Left forelimb (tissue), 1 donor: ENCODE measurements at places on chromosomes 2 and 18.

GRCh38 chr2:37326285-37326684 lies 1.7 kb upstream of the PRKD3 start:
- DNase-seq = no peak

DNA sequence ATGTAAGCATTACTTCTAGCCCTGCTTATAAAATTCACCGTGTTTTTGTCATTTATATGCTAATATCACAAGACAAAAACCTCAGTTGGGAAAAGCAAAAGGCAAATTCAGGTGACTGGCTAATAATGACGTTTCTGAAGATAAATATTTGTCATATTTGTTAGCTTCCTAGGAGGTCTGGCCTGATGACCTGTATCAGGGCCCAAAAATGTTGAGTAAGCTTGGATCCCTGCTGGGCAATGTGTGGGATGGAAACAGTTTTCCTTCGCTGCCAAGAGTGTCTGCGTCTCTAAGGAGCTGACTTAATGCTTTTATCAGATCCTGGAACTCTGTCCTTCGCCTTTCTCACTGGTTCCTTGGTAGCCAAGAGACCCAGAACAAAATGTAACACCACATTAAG lies 230.1 kb upstream of the PXDN start:
- no peak for DNase-seq

DNA sequence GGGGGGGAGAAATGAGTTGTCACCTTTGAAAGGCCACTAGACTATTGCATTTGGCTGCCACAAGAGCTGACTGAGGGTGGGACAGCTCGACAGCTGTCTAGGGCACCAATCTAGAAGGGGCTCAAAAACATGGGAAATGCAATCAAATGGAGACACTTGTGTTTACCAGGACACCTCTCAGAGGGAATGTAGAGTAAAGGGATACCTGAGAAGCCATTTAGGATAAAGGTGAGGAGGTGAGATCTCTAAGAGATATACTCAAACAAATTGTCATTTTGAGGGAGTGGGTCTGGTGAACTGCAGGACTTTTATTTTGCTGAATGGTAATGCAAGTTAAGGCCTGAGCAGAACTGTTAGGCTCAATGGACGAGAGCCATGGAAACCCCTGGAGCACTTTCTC lies 159.8 kb downstream of the DDX1 start:
- no peak for DNase-seq

GRCh38 chr2:105874466-105874865 lies 129.8 kb downstream of the NCK2 start:
- no peak for DNase-seq

DNA sequence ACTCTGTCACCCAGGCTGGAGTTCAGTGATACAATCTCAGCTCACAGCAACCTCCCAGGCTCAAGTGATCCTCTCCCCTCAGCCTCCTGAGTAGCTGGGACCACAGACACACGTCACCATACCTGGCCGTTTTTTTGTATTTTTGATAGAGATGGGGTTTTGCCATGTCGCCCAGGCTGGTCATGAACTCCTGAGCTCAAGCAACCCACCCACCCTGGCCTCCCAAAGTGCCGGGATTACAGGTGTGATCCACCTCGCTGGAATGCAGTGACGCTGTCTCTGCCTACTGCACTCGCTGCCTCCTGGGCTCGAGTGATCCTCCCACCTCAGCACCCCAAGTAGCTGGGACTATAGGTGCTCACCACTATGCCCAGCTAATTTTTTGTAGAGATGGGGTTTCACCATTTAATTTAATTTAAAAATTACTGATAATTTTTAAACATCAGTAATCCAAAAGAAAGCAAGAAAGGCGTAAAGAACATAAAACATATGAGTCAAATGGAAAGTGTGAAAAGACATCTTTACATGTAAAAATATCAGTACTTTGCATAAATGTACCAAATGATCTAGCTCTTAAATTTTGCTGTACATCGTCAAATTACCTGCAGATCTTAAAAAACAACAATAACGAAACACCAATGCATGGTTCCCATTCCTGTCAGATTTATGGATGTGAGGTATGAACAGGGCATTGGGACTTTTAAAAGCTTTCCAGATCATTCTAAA lies 2.8 kb upstream of the ZNF236 start:
- DNase-seq = no peak

- DNase-seq = no peak
Measured at GRCh38 chr2:120866483-120867140, 130.9 kb downstream of the GLI2 start.

GRCh38 chr2:185299867-185300266 lies 438.7 kb upstream of the FSIP2 start:
- DNase-seq = no peak

GRCh38 chr18:11146238-11146946 lies 3.0 kb downstream of the PIEZO2 start:
- DNase-seq = no peak

DNA sequence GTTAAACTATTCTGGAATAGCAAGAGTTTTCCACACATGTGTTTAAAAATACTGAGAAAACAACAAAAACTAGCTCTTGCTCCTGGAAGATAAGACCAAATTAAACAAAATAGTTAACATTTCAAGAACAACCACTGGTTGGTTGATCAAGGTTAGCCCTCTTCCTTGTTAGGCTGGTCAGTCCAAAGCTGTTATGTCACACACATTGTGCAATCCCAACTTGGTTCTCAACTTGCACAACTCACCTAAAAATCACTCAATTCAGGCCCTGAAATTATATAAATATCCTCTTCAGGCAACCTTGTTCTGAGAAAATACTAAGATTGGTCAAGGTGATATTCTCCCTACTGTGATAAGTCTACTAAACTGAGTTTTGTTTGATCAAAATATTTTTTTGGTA lies 169.7 kb upstream of the LRP1B start:
- DNase-seq = no peak

GRCh38 chr2:28049416-28049815 lies 158.9 kb downstream of the BABAM2 start:
- no peak for DNase-seq

DNA sequence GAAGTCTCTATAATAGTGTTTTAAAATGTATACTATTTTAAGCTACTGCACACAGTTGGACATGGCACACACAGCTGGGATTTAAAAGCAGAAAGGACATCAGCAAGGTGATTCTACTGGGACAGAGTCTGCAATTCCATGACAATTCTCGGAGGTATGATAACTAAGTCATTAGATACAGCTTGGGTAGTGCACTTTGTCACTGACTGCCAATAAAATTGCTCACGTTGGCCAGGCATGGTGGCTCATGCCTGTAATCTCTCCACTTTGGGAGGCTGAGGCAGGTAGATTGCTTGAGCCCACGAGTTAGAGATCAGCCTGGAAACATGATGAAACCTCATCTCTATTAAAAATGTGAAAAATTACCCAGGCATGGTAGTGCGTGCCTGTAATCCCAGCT lies 134.1 kb upstream of the SATB2 start:
- DNase-seq = no peak

GRCh38 chr2:119546447-119546767 lies 2.2 kb downstream of the CFAP221 start:
- no peak for DNase-seq

GRCh38 chr18:33983126-33983525 lies 241.6 kb downstream of the NOL4 start:
- DNase-seq = no peak

- DNase-seq = no peak
Measured at GRCh38 chr2:125172181-125172580, 1147.1 kb downstream of the CNTNAP5 start.

DNA sequence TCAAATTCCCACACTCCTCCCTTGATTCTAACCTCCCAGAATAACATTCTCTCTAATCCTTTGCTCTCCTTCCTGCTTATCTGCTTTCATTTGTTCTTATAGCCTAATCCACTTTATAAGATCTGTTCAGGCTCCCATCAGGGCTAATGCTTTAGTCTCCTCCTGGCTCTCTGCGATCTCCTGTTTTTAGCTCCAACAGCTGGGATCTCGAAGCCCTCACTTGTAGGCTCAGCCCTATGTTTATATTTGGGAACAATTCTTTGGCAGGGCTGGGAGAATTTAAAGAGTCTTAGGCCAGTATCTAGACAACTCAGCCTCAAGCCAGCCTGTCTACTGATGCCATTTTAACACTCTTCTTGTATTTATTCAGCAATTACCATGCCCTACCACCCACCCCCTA lies 27.2 kb upstream of the RAPH1 start:
- no peak for DNase-seq

- DNase-seq = no peak
Measured at GRCh38 chr2:209121691-209122090, 302.2 kb upstream of the MAP2 start.

- DNase-seq = no peak
Measured at GRCh38 chr2:28979041-28979440, 2.1 kb upstream of the TOGARAM2 start.

GRCh38 chr18:64032312-64032711 lies 62.4 kb downstream of the SERPINB8 start:
- DNase-seq = no peak

GRCh38 chr2:144559681-144560080 lies 39.8 kb upstream of the ZEB2 start:
- DNase-seq = no peak

GRCh38 chr18:62245699-62246098 lies 58.6 kb downstream of the RELCH start:
- DNase-seq = no peak

- DNase-seq = no peak
Measured at GRCh38 chr18:65091744-65092329, 659.0 kb upstream of the CDH7 start.

- DNase-seq = no peak
Measured at GRCh38 chr18:70132999-70133398, 72.5 kb downstream of the RTTN start.

DNA sequence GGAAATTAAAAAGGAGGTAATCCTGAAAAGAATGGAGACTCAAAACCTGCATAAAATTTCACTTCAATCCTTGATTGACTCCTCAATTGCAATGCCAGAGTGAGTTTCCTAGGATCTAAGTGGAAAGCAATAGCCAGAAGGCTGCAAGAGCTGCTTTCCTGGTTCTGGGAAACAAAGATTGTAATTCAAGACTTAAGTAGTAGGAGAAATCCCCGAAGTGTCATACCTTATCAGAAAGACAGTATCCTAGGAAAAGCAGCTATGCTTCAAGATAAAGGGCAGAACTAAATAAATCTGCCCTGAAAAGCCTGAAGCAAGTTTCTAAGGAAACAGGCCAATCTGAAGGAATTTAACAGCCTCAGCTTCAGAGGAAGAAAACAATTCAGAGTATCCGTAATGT lies 390.2 kb downstream of the DSC3 start:
- DNase-seq = no peak

GRCh38 chr18:59149007-59149406 lies 9.3 kb downstream of the SEC11C start:
- DNase-seq = no peak

DNA sequence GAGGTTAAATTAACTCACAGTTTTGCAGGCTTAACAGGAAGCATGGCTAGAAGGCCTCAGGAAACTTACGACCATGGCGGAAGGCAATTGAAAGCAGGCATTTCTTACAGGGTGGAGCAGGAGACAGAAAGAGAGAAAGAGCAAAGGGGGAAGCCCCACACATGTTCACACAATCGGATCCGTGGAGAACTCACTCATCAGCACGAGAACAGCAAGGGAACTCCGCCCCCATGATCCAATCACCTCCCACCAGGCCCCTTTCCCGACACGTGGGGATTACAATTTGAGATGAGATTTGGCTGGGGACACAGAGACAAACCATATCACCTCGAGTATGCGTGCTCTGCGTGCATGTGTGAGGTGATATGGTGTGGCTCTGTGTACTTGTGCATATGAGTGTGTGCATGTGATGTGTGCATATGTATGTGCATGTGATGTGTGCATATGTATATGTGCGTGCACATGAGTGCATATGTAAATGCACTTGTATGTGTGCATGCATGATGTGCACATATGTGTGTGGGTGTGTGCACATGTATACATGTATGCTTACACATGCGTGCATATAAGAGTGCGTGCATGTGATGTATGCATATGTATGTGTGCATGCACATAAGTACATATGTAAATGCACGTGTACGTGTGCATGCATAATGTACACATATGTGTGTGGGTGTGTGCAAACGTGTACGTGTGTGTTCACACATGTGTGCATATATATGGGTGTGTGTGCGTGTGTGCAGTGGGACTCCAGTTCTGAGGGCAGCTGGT lies 108.7 kb upstream of the HDAC4 start:
- no peak for DNase-seq

GRCh38 chr2:69660637-69661036 lies 17.1 kb upstream of the AAK1 start:
- no peak for DNase-seq

GRCh38 chr18:52150050-52150449 lies 189.9 kb upstream of the DCC start:
- DNase-seq = no peak

DNA sequence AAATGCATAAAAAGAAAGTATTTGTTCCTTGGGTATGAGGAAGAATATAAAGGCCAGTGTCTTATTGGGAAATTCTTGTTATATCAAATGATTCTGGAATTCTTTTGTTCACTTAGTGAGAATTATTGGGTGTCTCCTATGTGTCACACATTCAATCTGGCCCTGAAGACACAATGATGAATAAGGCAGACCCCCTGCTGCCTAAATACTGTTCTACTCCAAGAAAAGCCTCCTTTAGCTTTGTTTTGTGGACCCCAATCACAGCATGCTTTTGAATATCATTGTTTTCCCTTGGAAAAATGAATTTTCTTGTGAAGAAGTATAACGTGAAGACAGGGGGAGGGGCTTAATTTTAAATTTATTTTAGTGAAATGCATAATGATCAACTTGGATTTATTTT lies 682.4 kb downstream of the LRRTM4 start:
- DNase-seq = no peak

DNA sequence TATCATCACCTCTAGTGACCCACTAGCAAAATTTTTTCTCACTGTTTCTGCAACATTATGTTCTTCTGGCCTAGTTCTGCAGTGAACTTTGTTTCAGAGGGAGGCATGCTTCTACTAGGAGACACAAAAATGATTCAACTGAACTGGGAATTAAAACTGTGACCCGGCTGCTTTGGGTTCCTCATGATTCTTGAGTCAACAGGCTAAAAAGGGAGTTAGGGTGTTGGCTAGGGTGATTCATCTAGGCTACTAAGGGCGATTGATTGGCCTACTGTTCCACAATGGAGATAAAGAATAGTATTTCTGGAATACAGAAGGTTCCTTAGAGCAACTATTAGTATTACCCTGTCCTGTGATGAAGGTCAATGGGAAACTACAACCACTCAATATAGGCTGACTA lies 179.5 kb downstream of the PPP1R1C start:
- DNase-seq = no peak

DNA sequence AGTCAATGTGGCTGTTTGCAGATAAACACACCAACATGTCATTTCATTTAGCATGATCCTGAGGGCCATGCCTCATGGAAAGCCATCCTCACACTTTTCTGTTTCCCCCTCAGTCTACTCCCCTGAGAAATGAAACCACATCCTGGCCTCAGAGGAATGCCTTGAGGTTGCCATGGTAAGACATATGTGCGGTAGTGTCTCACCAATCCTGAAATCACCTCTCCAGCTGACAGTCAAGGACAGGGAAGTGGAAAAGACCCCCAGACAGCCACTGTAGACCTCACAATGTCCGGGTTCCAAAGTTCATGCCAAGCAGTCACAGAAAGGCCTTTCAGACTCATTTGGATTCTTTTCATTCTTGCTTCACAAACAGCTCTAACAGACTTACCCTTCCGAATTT lies 175.2 kb upstream of the PKDCC start:
- no peak for DNase-seq
